ENCODE measurements at places on chromosomes 3 and 15.

- no peak for DNase-seq
Observed at GRCh38 chr15:31069360-31070000, 32.0 kb downstream of the TRPM1 start.

- DNase-seq = no peak
Observed at GRCh38 chr15:40282147-40282868, 556 bp downstream of the ANKRD63 start.

GRCh38 chr3:52018319-52019000 lies 22.8 kb upstream of the RPL29 start:
- DNase-seq = no peak

- no peak for DNase-seq
Observed at GRCh38 chr3:169510693-169511010, 152.9 kb downstream of the MECOM start.

DNA sequence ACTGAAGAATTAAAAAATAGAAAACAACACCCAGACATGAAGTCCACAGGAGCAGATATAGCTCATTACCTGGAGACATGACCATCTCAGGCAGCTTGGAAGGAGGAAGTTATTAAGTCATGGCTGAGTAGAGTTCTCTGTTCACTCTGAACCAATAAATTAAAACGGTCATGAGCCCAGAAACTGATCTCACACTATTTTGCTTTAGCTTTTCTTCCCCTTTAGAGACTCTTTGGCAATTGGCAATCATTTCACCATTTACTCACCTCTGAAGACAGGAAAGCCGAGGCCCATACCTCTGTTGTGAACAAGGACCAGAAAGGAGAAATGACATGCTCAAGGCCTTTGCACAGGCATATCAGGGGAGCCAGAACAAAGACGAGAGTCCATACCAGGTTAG lies 26.6 kb downstream of the CLDN18 start:
- DNase-seq = no peak

DNA sequence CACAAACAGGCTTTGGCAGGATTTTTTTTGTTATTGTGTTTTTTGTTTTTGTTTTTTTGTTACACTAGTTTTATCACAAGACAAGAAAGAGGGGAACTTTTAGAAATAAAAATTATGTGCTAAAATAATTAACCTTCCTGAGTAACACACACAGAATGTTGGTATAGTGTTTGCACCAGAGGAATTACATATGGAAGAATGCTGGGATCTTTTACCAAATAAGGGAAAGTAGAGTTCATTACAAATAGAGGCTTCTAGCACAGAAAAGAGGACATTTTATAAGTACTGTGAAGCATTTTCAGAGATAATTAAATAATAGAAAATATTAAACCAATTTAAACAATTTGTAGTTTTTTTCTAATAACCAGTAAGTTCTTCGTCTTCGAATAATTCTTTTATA lies 116.0 kb downstream of the IGF1R start:
- peak; percentile 61 for DNase-seq

DNA sequence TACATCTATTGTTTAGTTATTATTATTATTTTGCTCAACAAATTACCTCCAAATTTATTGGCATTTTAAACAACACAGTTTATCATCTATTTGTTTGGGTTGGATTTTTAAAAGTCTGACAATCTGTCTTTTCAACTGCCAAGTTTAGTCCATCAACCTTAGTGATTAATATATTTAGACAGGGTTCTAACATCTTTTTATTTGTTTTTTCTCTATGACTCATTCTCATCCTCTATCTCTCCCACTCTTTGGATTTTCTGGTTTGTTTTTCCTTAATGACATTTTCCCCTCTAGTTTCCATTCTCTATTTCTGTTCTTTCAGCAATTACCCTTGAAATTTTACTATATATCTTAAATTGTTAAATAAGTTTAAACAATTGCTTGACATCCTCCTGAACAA lies 41.9 kb downstream of the EMC4 start:
- DNase-seq = no peak

DNA sequence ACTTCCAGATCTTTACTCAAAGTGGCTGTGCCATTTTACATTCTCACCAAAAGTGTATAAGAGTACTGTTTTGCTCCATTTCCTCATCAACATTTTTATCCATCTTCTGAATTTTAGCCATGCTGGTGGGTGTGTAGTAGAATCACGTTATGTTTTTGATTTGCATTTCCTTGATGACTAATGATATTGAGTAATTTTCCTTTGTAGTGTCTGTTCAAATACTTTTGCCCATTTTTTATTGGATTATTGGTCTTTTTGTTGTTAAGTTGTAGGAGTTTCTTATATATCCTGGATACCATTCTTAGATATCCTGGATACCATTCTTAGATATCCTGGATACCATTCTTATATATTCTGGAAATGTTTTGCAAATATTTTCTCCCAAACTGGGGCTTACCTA lies 344.9 kb downstream of the LRRC3B start:
- DNase-seq = no peak

DNA sequence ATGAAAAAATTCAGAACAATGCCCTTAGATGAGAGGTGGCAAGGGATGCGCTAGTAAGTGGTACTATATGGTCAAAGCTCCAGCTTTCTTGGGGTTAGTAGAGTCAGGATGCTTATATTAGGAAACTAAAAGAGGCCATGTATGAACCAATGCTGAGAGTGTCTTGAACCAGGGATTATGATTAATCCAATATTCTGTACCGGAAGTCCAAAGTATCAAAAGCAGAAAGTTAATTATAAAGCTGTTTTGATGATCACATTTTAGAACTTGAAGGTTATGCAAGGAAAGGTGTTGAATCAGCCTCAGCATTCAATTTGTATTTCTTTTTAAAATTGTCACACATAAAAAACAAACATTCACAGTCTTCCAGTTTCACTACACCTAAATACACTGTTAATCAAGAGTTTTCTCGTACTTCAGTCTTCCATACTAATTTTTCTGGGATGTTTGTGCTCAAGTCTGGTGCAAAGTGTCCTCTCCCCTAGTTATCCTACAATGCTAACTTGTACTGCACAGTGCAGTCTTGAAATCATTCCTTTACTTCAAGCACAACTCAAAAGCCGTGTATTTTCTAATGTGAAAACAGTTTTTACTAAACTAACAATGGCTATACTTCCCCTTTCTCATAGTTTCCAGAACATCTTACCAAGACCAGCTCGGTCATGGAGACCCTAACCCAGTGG lies 10.7 kb upstream of the FAH start:
- no peak for DNase-seq

- no peak for DNase-seq
Observed at GRCh38 chr3:133991209-133991608, 38.5 kb downstream of the SLCO2A1 start.

GRCh38 chr3:17183951-17184550 lies 299.3 kb downstream of the PLCL2 start:
- peak; percentile 43 for DNase-seq
